ENCODE measurements at places on chromosomes 2 and 18. TPM values are rescaled to one million over a fixed set of nuclear protein-coding genes. Genes with fewer than 3 reads are reported as not detected.

DNA sequence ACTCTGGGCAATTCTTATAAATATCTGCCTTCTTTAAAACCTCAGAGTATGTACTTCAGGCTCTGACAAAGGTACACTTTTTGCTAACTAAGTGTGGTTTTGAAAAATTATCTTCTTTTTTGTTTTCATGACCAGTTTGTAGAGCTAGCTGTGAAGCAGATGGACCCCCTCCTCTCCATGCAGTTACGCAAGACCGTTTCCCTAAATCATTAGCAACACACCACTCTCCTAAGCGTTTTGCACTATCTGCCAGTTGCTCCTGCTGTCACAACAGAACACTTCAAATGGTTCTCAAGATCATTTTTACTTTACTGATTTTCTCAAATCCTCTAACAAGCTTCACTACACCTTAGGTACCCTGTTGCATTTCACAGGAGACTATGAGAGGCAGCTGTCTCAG, 53.3 kb downstream of the GULP1 start:
- DNase-seq: peak; percentile 67

GRCh38 chr2:241851325-241852115, 7.2 kb downstream of the PDCD1 start:
- no peak for DNase-seq

DNA sequence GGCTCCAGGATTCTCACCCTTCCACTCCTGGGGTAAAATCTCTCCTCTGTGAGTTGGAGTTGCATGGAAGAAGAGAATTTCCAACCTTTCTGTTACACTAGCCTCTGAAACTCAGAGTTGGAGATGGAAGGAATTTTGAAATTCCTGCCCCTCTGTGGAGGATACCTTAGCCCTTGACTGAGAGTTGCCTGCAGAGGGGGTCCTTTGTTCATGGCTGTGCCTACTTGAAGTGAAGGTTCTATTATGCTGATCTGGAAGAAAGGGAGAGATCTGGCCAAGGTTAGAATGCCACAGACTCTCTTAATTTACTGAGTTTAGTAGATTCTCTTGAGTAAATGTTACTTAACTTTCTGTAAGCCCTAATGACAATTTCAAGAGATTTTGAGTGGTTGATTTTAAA, 626.6 kb upstream of the GYPC start:
- DNase-seq: no peak

DNA sequence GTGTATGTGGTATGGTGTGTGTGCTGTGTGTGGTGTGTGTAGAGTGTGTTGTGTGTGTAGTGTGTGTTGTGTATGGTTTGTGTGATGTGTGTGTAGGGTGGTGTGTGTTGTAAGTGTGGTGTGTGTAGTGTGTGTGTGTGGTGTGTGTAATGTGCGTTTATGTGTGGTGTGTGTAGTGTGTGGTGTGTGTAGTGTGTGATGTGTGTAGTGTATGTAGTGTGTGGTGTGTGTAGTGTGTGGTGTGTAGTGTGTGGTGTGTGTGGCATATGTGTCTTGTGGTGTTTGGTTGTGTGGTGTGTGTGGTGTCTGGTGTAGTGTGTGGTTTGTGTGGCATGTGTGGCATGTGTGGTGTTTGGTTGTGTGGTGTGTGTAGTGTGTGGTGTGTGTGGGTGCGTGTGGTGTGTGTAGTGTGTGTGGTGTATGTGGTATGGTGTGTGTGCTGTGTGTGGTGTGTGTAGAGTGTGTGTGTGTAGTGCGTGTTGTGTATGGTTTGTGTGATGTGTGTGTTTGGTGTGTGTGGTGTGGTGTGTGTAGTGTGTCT, 4.0 kb upstream of the RTP5 start:
- no peak for DNase-seq

GRCh38 chr18:76306685-76307292, 188.3 kb downstream of the ZNF516 start:
- no peak for DNase-seq

GRCh38 chr2:45127891-45128290, 118.6 kb upstream of the SIX2 start:
- DNase-seq: no peak

GRCh38 chr18:9574473-9575115, 39.8 kb downstream of the PPP4R1 start:
- DNase-seq: no peak

GRCh38 chr2:215553946-215554345, 118.1 kb upstream of the FN1 start:
- no peak for DNase-seq

GRCh38 chr2:225002656-225003045, 39.6 kb downstream of the DOCK10 start:
- no peak for DNase-seq

- DNase-seq: no peak
Measured at GRCh38 chr2:220682616-220683015, 889.5 kb downstream of the EPHA4 start.

DNA sequence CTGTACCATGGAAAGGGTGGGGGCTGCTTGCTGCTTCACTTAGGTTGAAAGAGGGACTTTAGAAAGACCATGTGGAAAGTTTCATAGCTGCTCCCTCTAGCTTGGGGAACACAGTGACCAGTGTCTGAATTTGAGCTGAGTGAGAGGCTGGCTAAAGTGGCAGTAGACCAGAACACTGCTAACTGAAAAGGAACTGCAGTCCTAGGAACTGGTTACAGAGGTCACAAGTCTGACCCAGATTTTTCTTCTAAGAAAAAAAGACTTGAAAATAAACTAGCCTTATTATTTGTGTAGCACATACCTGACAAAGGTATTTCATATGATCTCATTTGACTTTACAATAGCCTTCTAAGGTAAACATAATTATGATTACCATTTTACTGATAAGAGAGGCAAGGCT, 153.6 kb downstream of the FSHR start:
- no peak for DNase-seq

GRCh38 chr18:33839452-33840211, 261.6 kb downstream of the ASXL3 start:
- peak; percentile 53 for DNase-seq

DNA sequence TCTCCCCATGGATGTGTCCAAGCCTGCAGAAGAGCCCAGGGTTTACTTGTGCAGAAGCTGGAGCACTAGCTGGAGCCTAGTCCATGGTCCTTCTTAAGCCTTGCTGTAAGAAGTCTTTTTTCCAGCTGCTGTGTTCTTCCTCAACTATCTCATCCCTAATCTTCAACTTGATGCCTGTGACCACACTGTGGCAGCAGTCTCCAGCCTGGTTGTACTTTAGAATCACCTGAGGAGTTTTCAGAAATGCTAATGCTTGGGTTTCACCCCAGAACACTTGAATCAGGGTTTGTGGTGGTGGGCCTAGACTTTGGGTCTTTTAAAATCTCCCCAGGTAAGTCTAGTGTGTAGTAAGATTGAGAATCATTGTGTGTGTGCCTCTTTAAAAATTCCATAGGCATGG, 173.6 kb downstream of the ADCYAP1 start:
- DNase-seq: no peak

GRCh38 chr2:1769703-1770422, 25.5 kb upstream of the PXDN start:
- peak; percentile 70 for DNase-seq

- DNase-seq: peak; percentile 33
Measured at GRCh38 chr18:2846636-2847316, at the start of gene EMILIN2. EMILIN2 (plus strand) TSS chr18:2847006; CDS start chr18:2847189, 183 bp downstream.

GRCh38 chr18:67545681-67546080, 29.2 kb upstream of the DSEL start:
- DNase-seq: no peak

DNA sequence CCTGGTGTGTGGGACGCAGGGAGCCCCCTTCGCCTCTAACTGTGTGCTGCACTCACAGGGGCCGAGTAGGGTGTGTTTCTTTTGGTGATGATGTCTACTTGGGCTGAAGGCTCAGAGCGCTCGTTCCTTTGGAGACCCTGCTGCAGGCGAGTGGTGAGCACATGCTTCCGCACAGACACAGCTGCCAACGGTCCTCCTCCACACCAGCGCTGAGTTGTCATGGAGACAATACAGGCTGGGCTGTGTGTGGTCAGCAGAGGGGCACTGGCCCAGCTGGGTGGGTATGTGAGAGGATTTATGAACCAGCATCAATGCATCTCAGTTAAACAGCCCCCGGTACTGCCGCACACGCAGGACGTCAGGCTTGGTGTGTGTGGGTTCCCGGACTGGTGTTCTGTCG, 143.5 kb downstream of the SH3RF3 start:
- DNase-seq: peak; percentile 57

- no peak for DNase-seq
Measured at GRCh38 chr2:7809640-7810039, 872.2 kb upstream of the ID2 start.

DNA sequence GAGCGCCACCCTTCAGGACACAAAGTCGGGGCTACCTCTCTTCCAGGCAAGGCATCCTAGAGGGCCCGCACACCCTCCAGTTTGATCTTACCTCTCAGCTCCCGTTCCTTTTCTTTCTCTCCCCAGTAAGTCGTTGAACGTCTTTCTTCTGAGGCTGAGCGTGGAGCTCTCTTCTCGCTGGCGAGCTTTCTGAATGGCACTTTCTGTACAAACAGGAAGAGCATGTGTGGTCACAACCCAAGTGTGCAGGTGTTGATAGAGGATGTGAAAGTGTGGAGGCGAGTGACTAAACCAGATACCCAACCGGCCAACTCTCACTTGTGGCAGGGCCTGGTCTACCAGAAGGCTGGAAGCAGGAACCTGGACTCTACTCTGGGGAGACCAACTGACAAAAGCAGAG, at the start of gene AFF3:
TSS of gene AFF3 (minus strand) at position 198 of the 400 bp plus-strand sequence. CDS start 38,136 bp downstream, outside the sequence.
- DNase-seq: no peak

The CRYGD gene
- not detected for polyA plus RNA-seq

The CD207 gene
- not detected for polyA plus RNA-seq

The CCDC195 gene
- polyA plus RNA-seq: not detected

The PSMG2 gene
- polyA plus RNA-seq: 73.5 TPM

The SERPINB12 gene
- not detected for polyA plus RNA-seq

The IMPA2 gene
- polyA plus RNA-seq: 93.4 TPM

The SRD5A2 gene
- polyA plus RNA-seq: 0.28 TPM

The MARS2 gene
- polyA plus RNA-seq: 5.4 TPM
